ENCODE measurements at places on chromosomes 1 and 21. TPM values are rescaled to one million over a fixed set of nuclear protein-coding genes. Genes with fewer than 3 reads are reported as not detected.

RYR2 gene
- total RNA-seq: not detected

AGMAT gene
- total RNA-seq: 5.4 TPM

NR0B2 gene
- total RNA-seq: not detected

NR1I3 gene
- 0.26 TPM for total RNA-seq

NSUN4 gene
- total RNA-seq: 12.4 TPM

GIPC2 gene
- not detected for total RNA-seq

GNG12 gene
- total RNA-seq: 66.8 TPM

Measured in A549 treated with GW870086 at 1 μM for 4 hours (cell line).